Tibial nerve (tissue), 4 donors: ENCODE measurements at places on chromosomes 1 and 21. TPM values are rescaled to one million over a fixed set of nuclear protein-coding genes. Genes with fewer than 3 reads are reported as not detected.

COL11A1 gene
- 14.1 TPM for total RNA-seq

TAS1R1 gene
- 0.22 TPM for total RNA-seq

KLHDC7A gene
- total RNA-seq, result 0.20 TPM

DNA sequence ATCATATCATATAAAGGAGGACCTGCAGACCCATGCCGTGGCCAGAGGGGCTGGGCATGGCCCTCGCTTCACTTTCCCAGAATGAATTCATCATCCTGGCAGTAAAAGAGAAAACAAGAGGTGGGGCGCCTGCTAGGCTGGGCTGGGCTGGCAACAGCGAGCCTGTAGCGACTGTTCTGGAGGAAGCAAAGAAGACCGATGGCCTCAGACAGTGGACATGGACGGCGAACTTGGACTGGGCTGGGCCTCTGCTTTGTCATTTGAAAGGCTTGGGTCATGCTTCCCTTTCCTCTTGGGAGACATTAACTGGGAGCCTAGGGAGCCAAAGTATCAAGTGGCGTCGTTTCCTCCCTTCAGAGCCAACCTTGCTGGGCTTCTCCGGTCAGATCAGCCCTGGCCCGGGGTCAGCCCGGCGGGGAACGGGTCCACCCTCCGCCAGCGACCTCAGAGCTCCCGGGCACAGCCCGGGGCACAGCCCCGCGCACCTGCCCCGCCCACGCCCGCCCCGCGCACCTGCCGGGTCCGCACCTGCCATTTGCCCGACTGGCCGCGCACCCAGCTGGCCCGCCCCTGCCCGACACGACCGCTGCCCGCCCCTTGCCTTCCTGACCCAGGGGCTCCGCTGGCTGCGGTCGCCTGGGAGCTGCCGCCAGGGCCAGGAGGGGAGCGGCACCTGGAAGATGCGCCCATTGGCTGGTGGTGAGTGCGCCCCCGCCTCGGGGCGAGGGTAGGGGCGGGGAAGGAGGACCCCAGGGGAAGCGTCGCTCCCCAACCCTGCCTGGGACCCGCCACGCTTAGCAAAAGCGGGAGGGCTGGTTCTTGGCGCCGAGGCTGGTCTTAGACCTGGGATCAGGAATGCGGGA lies at the start of gene FAM3B:
Gene FAM3B (plus strand): TSS at position 602 of the 863 bp plus-strand sequence. CDS start 79 bp downstream, at position 681.
- DNase-seq, result no peak
- peaks cover 14% of the 10 kb centered on the region for H3K4me1 ChIP-seq
- H3K36me3 ChIP-seq, result no peaks in the 10 kb centered on the region
- H3K27ac ChIP-seq, result peak within 1 kb of the TSS; percentile 78

GRCh38 chr1:107817935-107818334 lies 147.0 kb downstream of the VAV3 start:
- no peaks in the 10 kb centered on the region for H3K27me3 ChIP-seq
- H3K36me3 ChIP-seq, result no peaks in the 10 kb centered on the region
- H3K4me3 ChIP-seq, result no peak overlapping the region
- no peak overlapping the region for H3K27ac ChIP-seq

- no peaks in the 10 kb centered on the region for H3K36me3 ChIP-seq
- DNase-seq, result no peak
- no peak overlapping the region for H3K27ac ChIP-seq
- H3K27me3 ChIP-seq, result no peaks in the 10 kb centered on the region
- H3K4me3 ChIP-seq, result no peak overlapping the region
- H3K4me1 ChIP-seq, result peaks cover 26% of the 10 kb centered on the region
These were observed 127.5 kb downstream of the RIPK4 start for GRCh38 chr21:41639336-41639735.

GRCh38 chr1:229181419-229181818 lies 89.5 kb upstream of the RAB4A start:
- no peak for DNase-seq
- no peak overlapping the region for H3K4me3 ChIP-seq
- H3K4me1 ChIP-seq, result no peaks in the 10 kb centered on the region
- no peak overlapping the region for H3K27ac ChIP-seq
- H3K27me3 ChIP-seq, result no peaks in the 10 kb centered on the region

GRCh38 chr1:203481196-203481595 lies 5.6 kb downstream of the PRELP start:
- no peaks in the 10 kb centered on the region for H3K27me3 ChIP-seq
- no peak overlapping the region for H3K4me3 ChIP-seq
- peak overlapping the region; percentile 66 for H3K27ac ChIP-seq
- DNase-seq, result no peak
- no peaks in the 10 kb centered on the region for H3K36me3 ChIP-seq

- H3K27ac ChIP-seq, result no peak overlapping the region
- no peaks in the 10 kb centered on the region for H3K36me3 ChIP-seq
- H3K4me1 ChIP-seq, result no peaks in the 10 kb centered on the region
These were observed 21.1 kb upstream of the TAS1R2 start for GRCh38 chr1:18880585-18880984.

GRCh38 chr1:25033030-25033827 lies 103.2 kb upstream of the RUNX3 start:
- peaks cover under 1% of the 10 kb centered on the region for H3K27me3 ChIP-seq
- DNase-seq, result no peak
- no peaks in the 10 kb centered on the region for H3K4me1 ChIP-seq
- no peak overlapping the region for H3K4me3 ChIP-seq
- no peak overlapping the region for H3K27ac ChIP-seq

DNA sequence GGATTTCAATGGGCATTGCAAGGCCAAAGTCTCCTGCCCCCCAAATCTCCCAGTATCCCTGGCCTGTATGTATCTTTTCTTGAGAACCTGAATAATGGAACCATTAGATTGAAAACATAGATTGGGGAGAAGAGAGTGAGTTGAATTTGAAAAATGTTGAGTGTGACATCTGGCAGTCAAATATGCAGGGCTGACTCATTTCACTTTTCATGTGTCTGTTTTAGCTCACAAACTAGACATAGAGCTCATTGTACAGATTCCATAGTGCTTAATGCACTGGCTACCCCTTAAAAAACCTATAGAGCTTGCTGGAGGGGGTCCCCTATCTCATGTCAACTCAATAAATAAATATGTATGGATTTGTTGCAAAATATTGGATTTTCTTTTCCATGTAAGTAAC lies 30.8 kb downstream of the DDR2 start:
- no peak overlapping the region for H3K4me3 ChIP-seq
- no peaks in the 10 kb centered on the region for H3K27me3 ChIP-seq
- DNase-seq, result no peak
- peaks cover 10% of the 10 kb centered on the region for H3K36me3 ChIP-seq
- peak overlapping the region; percentile 23 for H3K27ac ChIP-seq
- H3K4me1 ChIP-seq, result no peaks in the 10 kb centered on the region

- no peaks in the 10 kb centered on the region for H3K36me3 ChIP-seq
- DNase-seq, result no peak
- peaks cover 4% of the 10 kb centered on the region for H3K4me1 ChIP-seq
- H3K4me3 ChIP-seq, result no peak overlapping the region
- H3K27ac ChIP-seq, result no peak overlapping the region
These were observed 4.9 kb downstream of the TMEM9 start for GRCh38 chr1:201149400-201149799.
